NCI-H2081 treated with DMSO at 0.1 percent for 48 hours (cell line): ENCODE measurements at places on chromosomes 5 and 9.

- no peak for DNase-seq
Observed at GRCh38 chr5:68431601-68432337, 216.2 kb downstream of the PIK3R1 start.

GRCh38 chr5:115873392-115873791 lies 31.7 kb downstream of the AP3S1 start:
- no peak for DNase-seq

DNA sequence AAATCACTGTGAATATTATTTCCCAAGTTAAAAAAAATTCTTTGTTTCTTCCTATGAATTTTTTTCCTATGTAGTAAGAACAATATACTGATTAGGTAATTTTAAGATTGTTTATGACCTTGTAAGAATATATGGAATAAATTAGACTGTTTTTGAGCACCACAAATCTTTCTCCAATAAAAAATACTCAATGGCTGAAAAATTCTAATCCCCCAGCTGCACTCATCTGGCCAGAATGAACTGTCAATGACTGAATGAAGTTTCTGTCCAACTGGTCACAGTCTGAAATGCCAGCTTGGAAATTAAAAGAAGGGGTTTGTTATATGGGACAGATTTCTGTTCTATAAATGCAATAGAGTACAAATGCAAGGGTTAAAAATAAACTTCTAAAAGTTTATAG lies 569.5 kb upstream of the SEMA6A start:
- no peak for DNase-seq

DNA sequence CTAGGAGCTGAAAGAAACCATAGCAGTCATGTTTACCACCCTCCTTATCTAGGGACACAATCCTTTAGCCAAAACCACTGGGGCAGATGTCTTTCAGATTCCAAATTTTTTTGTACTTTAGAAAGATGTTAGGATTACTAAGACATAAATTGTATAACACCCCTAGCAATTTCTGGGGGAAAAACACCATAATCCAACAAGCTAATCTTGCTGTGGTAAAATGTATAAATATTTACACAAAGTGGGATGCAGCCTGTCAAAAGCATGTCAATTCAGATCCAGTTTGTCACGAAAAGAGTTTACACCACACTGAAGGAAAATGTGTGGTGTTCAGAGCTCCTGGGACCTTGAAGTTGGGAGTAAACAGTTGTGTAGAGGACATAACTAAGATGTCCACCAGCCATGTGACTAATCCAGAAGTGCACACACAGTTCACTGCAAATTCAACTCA lies 274.3 kb downstream of the ADAMTSL1 start:
- no peak for DNase-seq

- DNase-seq: no peak
Observed at GRCh38 chr9:33285502-33285901, 4.8 kb upstream of the NFX1 start.

- no peak for DNase-seq
Observed at GRCh38 chr9:470552-471194, 256.0 kb downstream of the DOCK8 start.

DNA sequence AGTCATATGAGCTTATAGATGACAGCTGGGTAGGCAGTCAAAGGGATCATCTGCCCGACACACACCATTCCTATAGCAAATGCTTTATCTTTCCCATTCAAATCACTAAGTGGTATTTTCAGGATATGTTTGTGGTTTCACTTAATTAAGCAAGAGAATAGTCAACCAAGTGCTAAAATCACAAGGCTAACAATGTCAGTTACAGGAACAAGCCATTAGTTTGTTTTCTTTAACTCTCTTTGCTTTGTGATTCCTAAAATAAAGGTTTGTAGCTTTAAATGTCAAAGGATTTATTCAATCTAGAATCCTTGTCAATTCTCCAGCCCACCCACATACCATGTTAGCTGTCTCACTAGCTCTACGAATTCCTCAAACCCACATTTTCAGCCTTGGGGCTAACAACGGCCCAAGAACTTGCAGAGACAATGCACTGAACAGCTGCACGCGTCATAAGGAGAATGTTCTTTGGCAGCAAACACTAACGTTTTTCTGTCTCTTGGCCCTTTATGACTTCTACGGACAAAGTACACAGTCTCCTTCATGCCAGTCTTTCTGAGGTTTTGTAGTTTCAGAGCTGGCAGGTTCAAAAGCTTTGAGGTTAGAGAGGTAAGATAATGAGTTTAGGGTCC lies 56.6 kb downstream of the ELAVL2 start:
- DNase-seq: no peak

- DNase-seq: peak; percentile 24
Observed at GRCh38 chr5:5886812-5887486, 464.5 kb downstream of the ICE1 start.

- no peak for DNase-seq
Observed at GRCh38 chr5:40025586-40025985, 600.8 kb upstream of the DAB2 start.

DNA sequence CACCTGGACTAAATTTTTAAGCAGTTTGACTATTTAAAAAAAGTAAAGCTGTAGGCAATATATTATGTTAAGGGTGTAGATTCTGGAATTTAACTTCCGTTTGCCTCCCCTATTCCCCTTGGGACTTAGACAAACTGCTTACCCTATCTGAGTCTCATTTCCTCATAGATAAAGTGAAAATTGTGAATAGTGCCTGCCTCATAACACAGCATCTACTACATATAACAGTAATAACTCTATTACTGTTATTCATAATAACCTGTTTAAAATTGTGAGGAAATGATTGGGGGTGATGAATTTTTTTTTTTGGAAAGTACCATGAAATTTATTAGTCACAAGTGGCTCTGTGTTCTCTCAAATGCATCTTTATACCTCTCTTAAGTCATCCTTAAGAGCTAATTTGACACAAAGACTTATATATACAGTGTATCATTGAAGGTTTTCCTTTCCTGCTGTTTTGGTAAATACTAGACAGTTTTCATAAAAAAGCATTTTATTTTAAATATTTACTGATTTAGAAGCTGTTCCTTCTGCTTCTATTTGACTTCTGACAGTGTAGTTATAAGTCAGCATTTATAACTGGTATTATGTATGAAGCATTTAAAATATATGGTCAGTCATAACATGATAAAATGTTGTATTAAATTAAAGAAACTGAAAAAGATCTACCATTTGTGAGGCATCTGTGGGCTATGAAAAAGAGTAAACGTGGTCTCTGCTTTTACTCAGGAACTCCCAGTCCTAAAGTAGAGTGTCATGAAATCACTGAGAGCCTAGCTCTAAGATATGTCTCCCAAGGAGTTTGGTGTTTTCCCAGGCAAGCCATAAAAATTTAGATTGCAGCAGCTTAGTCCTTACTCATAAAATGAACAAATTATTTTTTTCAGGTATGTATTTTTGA lies 46.4 kb downstream of the MCCC2 start:
- no peak for DNase-seq

DNA sequence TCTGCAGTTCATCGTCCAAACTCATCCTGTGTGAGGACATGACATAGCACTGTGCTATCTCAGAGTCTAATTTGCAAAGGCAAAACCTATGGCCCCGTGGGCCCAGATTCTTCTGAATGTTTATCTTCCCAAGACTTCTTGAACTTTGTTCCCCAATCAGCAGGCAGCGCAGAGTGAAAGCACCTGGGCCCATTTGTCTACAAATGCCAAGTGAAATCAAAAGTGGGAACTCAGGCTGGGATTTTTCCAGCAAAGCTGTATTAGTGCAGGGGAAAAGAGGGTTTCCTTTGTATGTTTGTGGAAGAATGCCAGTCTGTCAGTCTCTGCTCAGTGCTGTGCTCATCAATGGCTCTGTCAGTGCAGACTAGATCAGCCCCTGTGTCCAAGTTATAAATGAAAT lies 55.8 kb downstream of the FOXD1 start:
- no peak for DNase-seq

DNA sequence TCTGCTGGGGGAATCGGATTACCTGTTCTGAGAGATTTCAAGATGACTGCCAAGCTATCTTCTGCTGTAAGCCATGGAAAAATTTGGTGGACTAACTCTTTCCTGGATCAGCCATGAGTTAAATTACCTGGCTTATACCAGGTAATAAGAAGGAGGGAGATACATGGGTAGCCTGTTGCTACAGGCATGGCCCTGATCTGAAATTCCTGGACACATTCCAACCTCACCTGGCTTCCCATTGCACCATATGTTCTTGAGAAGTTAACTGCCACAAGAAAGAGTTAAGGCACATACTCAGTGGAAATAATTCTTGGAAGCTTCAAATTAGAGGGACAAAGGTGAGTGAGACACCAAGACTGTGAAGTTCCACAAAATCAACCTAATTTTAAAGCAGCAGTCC lies 371.3 kb downstream of the ACTL7B start:
- DNase-seq: no peak

DNA sequence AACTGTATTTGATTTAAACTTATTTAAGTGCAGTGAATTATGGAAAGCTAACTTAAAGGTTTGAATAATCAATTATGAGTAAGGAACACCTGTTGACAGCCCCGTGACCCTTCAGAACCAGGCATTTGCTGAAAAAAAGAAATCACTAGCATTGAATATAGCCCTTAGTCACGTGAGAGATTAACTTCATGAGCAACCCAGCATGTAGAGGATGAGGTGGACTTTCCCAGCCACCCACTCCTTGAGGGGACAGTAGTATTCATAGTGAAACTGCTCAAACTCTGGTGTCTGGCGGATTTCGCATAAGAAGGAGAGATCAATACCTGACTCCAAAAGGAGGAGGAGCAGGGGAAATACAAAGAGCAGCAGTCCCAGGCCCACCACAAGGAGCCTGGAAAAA lies 184.8 kb upstream of the RASEF start:
- no peak for DNase-seq

- DNase-seq: no peak
Observed at GRCh38 chr5:65482736-65483545, 1.2 kb upstream of the ADAMTS6 start.

- no peak for DNase-seq
Observed at GRCh38 chr9:23117616-23118015, 671.0 kb downstream of the DMRTA1 start.

GRCh38 chr5:39200081-39200480 lies 19.3 kb downstream of the FYB1 start:
- no peak for DNase-seq

GRCh38 chr5:80917631-80918030 lies 42.5 kb upstream of the RASGRF2 start:
- DNase-seq: no peak

DNA sequence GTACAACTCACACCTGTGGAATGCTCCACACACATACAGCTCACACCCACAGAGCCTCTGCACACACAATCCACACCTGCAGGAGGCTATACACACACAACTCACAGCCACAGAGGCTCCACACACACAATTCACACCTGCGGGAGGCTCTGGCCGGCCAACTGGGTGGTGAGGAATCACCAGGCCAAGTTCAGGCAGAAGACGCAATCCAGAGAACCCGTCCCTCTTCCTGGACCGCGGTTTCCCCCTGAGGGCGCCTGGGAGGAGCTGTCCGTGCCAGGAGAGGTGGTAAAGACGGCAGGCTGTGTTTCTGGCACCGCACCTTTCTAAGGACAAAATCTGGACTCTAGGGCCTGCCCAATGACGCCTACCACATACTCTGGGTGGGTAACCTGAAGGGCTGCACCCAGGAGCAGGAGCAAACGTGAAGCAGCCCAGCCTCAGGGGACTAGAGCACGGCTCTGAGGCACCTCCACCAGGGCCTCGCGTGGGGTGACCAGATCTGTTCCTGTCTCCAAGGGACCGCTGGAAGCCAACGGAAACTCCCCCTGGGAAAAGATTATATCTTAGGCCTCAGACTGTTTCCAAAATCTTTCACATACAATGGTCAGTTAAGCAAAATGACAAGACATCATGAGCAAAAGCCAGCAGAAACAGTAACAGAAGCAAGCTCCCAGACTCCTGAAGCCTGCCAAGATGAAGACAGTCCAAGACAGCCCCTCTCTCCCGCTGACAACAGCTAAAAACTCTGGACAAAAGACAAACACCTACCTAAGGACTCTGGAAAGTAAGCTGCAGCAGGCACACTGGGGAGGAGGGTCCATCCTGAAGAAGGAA lies 16.9 kb downstream of the CAMSAP1 start:
- no peak for DNase-seq

DNA sequence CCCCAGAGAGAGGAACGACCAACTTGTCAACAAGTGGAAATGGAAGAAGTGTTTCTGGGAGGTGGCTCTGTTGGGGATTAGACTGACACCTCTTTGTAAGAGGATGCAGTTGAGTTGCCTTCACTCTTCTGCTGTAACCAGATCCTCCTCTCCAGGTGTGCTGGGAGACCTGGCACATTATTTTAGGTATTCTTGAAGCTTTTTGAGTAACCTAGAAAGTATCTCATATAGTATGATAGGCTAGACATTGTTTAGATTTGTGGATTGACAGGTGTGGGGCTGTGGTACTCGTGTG lies 21.6 kb downstream of the SNX30 start:
- no peak for DNase-seq

GRCh38 chr9:563200-563599 lies 278.3 kb upstream of the DMRT1 start:
- DNase-seq: no peak

DNA sequence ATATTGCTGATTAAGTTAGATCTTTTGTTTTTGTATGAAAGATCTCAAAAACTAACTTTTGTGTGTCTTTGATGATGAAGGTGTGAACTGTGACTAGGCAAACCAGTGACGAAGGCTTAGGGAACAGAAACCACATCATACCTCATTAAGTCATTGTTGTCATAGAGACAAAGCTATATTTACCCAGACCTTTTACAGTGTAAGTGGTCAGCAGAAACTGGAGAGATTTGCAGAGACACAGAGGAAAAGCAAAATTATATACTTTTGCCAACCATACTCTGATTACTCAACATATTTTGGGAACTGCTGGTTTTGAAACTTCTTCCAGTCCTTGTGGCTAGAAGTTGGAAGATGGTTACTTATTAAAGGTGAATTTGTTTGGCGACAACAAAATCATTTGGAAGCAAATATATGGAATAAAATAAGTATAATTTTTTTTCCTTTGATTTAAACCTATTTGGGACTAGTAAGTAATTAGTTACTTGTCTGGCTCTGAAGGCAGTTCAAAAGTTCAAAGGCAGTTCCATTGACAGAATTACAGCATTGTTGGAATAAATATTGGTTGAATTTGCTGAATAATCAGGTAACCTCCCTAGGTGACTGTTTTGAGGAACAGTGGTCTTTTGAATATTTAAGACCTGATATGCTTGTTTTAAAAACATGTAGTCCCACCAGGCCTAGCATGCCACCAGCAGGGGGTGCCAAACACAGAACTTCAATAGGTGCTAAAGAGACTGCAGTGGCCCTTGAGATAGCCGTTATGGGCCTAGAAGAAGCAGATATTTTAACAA lies 103.8 kb downstream of the RPS23 start:
- no peak for DNase-seq
